ENCODE measurements at places on chromosomes 6 and 20.
A peak's percentile ranks its signal among the peaks of the same experiment; 100 is the strongest.

- no peak for DNase-seq
These were observed 3.9 kb upstream of the SRSF3 start for GRCh38 chr6:36590237-36590636.

DNA sequence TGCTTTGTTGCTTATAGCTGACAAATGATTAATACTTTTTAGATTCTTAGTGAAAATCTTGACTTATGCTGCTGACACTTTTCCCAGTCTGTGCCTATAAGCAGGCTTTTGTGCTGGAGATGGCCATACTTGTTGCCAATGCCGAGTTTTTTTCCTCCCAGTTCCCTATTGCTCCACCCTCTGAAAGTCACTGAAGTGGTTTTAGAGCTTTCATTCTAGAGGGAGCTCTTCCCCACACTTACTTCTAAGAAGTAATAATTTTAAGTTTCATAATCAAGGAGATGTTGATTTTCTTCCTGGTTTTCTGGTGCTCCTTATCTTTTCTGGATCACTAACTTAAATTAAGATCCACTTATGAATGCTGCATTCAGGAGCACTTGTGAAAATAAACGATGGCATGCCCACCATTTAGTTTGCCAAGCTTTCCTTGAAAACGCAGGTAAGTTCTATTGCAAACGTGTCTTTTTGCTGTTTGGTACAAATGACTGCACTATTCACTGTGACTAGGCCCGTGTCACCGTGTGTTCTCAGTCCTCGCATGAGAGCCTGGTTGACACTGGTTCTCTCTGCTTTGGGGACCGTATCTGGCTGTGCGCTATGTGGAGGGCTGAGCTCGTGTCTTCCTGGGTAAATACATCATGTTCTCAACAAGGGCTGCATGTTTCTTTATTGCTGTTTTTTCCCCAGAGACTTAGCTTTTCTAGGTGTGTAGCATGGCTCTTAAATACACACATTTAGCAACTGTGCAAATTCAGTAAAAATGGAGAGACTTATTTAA, 50.2 kb downstream of the GFRA4 start:
- no peak for DNase-seq

DNA sequence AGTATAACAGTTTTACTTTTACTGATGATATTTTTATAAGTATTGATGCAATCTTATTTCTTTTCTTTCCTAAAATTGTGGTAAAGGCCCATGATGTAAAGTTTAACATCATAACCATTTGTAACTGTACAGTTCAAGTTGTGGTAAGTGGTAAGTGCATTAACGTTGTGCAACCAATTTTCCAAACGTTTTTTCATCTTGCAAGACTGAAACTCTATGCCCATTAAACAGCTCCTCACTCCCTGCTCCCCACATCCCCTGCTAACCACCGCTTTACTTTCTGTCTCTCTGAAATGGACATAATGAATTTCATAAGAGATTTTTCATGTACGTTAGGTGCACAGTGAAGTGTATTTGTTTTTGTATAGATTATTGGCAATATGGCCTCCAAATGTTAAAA, 106.0 kb downstream of the PACRG start:
- no peak for DNase-seq

DNA sequence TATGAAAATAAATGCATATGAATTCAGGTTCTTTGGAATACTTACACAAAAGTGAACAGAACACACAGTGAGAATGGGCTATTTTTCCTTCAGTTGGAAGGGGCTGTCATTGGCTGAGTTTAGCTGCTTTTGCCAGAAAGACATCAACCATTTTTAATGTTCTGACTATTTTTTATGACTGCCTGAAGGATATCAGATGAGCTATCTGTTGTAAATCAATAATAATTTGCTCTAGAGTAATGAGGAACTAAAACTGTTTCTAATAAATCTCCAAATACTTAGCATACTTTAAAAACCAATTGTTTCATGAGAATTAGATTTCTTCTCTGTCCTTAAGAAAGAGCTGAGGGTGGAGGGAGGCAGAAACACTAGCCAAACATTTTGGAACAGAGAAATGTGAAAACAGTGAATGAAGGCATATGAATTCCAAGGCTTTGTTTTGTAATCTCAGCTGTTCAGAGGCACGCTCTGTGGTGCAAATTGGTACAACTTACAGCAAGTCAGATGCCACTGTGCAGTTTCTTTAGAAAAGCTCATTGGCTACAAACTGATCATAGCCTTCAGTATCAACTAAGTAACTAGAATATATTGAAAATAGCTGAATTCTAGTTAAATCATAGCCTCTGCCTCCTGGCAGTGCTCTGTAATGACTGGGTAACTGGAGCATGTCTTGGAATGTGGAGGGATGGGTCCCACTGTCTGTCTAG, 228.9 kb upstream of the JAG1 start:
- no peak for DNase-seq

- DNase-seq, result no peak
These were observed 20.5 kb downstream of the TSHZ2 start for GRCh38 chr20:52992632-52993031.

DNA sequence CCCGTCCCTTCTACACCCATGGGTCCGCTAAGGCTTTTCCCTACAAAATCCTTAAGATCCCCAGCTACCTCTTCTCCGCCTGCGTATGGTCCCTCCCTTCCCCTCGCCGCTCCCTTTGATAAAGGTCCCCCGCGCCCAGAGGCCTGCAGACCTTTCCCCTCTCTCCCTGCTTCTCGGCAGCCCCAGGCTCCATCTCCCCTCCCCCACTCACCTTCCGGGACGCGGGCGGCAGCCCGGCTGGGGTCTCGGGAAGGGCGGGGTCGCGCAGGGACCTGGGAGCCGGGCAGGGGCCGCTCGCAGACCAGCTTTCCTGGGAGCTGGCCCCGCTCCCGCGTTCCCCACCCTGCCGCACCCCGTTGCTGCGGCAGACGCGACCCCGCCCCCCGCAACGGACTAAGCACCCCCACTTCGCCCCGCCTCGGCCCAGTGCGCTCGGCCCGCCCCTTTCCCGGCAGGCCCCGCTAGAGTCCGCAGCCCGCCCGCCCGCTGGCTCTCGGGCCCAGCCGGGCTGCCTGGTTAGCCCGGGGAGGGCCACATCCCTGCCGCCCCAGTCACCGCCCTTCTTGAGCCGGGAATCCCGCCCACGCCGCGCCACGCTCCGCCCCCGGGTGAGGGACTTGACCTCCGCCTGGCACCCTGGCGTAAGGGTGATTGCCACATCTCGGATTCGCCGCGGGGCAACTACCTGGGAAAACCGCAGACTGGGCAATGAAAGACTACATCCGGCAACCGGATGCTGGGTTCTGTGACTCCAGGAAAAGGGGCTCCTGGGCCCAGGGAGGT, at the start of gene FLOT1:
Gene FLOT1 (minus strand): TSS at position 372 of the 783 bp plus-strand sequence. CDS start 498 bp downstream, outside the sequence.
- DNase-seq, result no peak

DNA sequence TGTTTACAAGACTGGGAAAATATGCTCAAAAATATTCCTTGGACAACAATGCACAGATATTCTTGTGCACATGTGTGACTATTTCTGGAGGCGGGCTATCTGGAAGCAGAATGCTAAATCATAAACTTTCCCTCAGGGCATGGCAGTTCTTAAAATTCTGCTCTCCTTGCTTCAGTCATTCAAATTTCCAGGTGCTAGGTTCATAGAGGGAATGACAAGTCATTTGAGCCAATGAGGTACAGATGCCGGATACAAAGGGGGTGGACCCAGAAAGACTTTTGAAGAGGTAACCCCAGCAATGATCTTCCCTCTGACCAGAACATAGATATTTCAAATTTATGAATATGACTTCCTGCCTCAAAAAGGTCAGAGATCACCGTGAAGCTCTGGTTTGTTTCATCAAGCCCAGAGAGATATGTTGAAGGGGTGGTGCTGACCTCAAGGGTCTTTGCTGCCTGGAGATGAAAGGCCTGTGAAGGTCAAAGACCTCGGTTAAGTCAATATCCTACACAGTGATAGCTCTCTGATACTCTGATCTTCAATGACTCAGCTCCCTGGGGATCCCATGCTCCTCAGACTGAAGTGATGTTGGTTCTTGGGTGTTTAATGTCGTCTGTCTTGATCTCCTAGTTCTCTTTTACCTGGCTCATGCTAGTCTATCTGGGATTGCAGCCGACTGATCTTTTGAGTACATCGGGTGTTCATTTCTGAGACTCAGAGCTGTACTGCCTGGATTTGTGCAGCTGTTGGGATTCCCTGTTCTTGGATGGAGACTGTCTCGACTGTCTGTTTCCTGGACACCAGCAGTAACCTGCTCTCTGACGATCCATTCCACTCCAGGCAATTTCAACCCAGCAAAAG, 47.5 kb upstream of the TSHZ2 start:
- no peak for DNase-seq

- DNase-seq, result peak; percentile 67
These were observed 2.4 kb downstream of the CSTL1 start for GRCh38 chr20:23441850-23442313.

- DNase-seq, result no peak
These were observed 180.2 kb upstream of the MARCKS start for GRCh38 chr6:113676968-113677367.

DNA sequence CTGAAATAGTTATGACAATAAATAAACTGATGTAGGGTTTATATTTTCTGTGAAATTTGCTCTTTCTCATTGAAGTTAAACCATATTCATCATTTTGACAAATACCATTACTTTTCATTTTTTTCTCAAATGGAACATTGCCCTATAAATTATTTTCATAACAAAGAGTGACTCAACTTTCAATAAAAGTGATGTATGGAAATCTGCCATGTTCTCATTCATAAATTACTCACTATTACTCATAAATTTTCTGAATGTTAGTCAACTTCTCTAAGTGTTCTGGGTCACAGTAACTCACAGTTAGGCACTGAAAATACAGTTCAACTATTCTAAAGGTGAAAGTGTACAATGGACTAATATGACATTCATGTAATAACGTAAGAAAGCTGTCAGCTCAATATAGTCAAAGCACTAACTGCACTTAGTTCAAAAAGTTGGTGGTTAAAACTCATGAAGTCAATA, 19.0 kb upstream of the STX11 start:
- no peak for DNase-seq

DNA sequence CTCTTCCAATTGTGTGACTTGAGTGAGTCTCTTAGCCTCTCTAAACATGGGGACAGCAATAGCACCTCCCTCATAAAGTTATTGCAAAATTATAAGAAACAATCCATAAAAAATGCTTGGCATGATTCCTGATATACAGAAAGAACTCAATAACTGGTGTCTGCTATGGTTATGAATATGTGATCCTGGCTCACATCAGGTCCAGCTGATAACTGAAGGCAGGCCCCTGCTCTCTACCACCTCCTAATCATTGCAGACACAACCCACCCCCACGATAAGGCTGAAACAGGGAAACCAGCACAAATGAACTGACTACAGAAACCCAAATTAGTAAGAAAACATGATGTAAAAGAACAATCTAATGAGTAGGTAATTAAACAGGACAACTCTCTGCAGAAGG, 5.4 kb downstream of the TRIM15 start:
- no peak for DNase-seq

- no peak for DNase-seq
These were observed 241.6 kb downstream of the PTPRK start for GRCh38 chr6:128278836-128279235.

DNA sequence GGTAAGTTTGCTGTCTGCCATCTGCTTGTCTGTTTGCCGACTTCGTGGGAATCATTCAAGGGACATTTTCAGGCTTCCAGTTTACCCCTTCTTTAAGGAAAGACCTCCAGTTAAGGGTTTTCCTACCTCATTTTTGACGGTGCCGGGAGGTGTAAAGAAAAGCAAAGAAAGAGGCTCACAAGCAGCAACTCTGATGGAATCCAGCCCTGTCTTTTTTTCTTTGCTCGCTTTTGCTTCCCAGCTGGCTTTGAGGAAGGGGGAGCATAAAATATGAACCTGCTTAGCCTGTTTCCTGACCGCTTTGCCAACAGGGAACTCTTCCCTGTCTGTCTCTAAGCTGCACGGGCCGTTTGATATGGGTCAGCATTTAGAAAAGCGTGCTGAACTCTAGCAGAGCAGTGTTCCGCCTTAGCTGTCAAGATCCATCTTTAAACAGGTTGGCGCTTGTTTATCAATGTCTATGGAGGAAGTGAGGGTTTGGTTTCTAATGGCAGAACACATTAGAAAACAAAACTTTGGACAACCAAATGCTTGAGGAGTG, 13.8 kb downstream of the SYTL3 start:
- DNase-seq, result no peak

GRCh38 chr6:159038914-159039884, 5.6 kb downstream of the TAGAP start:
- no peak for DNase-seq
